ENCODE measurements at places on chromosomes 16 and 17.

DNA sequence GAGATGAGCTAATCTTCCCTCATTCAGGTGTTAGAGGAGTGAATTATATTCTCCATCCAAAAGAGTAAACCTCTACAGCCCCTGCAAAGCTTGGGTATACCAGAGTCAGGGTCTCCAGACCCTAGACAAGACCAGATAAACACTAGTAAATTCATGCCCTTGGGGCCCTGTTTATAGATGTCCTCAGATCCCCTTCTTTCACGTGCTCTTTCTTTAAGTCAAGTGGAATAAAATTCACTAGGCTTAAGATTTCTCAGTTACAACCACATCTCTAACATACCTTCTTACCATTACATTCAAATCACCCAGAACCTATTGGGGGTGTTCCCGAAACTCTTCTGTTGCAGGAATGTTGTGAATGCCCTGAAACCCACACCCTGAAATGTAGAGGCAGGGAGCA, 2.2 kb upstream of the C17orf58 start:
- no peak for DNase-seq

DNA sequence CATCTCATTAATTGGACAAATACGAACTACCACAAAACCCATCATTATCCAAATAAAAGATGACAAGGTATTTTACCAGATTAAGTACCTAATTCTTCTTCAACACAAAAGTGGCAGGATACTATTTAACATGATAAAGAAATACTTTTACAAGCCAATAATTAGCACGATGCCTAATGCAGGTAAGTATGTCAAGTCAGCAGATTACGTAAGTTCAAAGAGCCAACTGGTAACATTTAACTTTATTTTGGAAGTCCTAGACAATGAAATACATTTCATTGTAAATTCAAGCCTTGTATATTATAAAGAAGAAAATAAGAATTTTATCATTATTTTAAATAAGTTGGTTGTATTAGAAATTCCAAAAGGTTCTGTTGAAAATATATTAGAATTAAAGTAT, 535.3 kb upstream of the SOX9 start:
- DNase-seq = no peak

- DNase-seq = no peak
Observed at GRCh38 chr16:2043667-2044451, 3.8 kb downstream of the NTHL1 start.

DNA sequence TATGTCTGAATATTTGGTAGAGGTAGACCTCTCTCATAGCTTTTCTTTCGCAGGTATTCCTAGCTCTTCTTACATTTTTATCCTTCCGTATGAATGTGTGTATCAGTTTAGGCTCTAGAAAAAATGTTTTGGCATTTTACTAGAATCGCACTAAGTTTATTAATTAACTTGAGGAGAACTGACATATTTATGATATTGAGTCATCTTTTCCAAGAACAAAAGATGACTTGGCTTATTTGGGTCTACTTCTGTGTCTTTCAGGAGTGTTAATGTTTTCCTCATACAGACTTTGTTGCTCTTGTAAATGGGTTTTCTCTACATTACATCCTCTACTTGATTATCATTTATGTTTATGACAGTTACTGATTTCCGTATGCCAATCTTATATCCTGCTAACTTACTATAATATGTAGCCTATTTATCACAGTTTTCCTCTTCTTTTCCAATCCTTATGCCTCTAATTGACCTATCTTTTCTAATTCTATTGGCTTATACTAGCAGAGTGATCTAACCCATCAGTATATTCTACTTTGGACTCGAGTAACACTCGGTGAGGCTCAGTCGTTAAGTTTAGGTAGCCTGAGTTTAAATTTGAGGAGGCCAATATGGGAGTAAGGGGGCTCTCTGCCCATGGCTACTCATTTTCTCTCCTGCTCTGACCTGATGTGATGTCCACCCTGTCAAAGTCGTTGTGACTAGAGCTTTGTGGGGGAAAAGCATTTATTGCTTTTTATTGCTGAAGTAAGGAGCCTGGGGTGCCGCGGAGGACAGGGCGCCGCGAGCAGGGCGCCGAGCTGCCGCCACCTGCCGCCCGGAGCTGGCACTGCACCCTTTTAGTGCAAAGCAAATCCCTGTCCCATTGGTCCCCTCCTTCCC, 20.0 kb downstream of the ST6GALNAC1 start:
- peak; percentile 78 for DNase-seq

DNA sequence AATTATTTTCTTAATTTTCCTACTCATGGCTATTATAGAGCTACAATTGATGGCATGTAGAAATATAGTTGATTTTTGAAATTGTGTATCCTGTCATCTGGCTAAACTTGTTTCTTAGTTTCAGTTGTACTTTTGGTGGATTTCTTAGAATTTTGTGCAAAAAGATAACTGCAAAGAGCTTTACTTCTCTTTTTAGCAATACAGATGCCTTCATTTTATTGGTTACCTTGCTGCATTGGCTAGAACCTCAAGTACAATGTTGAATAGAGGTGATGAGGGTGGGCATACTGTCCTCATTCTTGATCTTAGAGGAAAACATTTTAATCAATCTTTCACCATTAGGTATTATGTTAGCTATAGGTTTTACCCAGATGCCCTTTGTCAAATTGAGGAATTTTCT, 67.9 kb downstream of the METRNL start:
- DNase-seq = no peak

DNA sequence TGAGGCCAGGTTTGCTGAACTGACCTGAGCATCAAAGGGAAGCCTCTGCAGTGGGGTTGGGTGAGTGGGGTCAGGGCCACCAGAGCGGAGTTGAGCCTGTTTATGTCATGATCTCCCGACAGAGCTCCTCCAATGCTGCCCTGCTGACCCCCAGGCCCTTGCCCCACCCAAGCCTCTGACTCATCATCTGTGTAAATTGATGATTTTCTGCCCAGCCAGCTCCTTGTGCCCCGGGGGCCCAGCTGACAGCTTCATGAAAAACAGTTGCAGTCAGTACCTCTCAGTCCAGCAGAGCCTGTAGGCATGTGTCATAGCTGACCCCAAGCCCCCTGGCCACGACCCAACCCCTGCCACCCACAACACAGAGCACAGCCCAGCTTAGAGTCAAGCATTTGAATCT, 134.9 kb downstream of the CCT6B start:
- DNase-seq = no peak

- DNase-seq = no peak
Observed at GRCh38 chr16:4505356-4506147, 29.4 kb downstream of the HMOX2 start.

DNA sequence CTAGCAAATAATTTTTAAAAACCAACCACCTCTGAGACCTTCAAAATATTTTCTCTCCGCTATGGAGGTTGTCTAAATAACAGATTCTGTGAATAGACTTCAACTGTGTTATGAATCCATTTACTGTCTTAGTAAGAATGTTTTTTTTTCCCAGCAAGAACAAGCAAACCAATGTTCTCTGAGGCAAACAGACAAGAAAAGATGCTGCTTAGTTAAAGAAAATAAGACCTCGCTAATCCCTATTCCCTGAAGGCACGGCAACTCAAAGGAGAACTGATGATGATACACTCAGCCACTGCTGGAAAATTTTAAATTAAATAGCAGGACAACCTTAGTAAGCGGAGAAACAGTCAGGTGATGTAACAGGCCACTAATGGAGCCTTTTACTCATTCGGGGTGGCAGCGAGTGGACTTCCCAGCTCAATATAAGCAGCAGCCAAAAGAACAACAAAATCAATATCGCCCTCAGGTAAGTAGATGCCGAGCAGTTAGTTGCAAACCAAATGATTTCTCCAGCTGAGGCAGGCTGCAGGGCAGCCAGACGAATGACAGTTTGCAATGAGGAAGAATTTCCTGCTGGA, 81.8 kb downstream of the CPPED1 start:
- DNase-seq = no peak

DNA sequence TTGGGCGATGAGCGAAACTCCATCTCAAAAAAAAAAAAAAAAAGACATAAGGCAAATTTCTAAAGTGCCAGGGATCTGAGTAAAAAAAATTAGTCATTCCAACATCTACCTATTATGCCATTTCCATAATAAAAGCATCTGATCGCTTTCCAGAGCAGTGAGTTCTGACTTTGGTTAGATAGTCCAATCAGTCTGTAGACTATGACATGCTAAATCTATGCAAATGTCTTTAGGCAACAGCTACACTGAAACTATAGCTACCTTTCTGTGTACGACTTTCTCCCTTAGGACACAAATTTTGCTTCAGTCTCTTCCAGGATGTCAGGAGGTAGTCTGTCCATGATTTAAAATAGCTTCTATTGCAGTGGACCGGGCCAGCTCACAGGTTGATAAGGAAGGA, 58.9 kb upstream of the ARHGAP44 start:
- no peak for DNase-seq

GRCh38 chr16:20870122-20870820, 29.9 kb downstream of the DCUN1D3 start:
- DNase-seq = no peak

GRCh38 chr16:4500272-4500671, 24.1 kb downstream of the HMOX2 start:
- DNase-seq = peak; percentile 85

DNA sequence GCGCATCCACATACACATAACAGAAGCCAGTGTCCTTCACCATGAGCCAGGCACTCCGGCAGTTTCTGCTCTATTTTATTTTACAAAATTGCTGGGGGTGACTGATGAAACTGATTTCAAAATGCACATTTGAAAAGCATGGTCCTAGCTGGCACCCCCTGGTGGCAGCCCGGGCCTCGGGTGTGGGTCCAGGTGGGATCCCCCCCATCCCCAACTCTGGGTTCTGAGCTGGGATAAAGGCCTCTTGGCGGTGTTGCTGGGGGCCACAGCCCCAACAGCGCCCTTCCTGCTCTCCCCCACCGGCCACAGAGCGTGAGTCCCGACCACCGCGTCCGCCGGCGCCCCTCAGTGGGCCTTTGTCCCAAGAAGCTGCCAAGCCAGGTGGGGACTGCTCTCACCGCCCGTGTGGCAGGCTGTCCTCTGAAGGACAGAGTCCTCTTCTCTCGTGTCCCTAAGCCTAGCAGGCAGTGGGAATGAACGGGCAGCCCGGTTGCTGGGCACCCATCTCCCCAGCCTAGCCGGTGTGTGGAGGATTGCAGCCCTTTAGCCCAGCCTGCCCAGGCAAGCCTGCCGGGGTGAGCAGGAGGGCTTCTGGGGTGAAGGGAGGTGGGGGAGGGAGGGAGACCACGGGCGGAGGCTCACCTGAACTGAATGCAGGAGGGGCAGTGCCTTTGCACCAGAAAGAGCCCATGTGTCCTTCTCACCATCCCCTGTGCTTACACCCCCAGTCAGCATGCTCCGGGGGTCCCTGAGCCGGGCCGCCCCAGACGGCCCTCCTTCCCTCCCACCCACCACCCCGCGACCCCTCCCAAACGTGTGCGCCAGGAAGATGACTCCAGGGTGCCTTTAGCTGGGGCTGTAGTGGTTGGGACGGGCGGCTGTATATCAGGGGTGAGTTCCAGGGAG, 898 bp downstream of the SNAI3 start:
- peak; percentile 45 for DNase-seq

GRCh38 chr16:12300945-12301500, 324.5 kb downstream of the SNX29 start:
- no peak for DNase-seq

GRCh38 chr16:19344224-19344801, 58.8 kb downstream of the CLEC19A start:
- no peak for DNase-seq

GRCh38 chr17:428414-428813, 75.8 kb upstream of the RPH3AL start:
- no peak for DNase-seq

DNA sequence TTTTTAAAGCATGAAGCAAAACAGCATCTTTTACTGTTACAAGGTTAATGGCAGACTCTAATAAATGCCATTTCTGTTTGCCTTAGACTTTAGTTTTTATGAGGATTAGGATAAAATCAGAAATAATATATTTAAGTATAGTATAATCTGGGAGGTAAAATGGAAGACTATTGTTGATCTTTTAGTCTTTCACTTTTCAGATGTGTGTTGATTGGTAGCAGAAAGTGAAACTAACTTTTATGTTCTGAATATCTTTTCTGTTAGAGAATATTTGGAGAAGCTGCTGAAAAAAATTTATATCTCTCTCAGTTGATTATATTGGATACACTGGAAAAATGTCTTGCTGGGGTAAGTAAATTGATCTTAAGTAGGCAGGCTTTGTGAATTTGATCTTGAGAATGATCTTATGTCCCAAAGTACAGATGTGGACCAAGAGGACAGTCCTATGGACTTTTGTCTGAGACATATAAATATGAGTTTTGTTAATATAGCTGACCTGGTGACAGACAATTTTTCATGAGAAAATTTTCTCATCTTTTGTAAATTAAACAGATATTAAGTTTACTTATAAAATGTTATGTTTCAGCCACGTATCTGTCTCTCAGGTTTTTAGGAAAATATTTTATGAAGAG, 64.1 kb downstream of the NF1 start:
- no peak for DNase-seq

Data from fibroblast of pulmonary artery (primary cell).